Stimulated activated naive B cell treated with anti-CD40 and anti-IgM and Interleukin-4, amounts not matched to agents 10 μg/mL and 1 μg/mL and 100 μg/mL, for 72 hours (primary cell): ENCODE measurements at places on chromosomes 12 and 14.

DNA sequence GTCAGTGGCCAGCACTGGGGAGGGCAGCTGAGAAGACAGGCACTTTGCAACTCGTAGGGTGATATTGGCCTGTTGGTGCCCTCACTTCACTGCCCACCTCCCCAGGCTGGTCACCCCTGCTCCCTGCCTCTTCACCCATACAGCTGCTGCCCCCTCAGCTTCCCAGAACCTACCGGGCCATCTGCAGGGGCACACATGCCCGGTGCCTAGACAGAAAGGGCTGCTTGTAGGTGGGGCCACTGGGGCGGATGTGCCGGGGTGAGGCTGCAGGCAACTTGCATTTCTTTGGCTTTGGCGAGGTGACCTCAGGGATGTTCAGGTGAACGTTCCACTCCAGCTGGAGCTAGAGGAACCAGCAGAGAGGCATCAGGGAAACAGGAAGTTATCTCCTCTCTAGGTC is 17.2 kb downstream of the FAM186B start:
- DNase-seq, result no peak

DNA sequence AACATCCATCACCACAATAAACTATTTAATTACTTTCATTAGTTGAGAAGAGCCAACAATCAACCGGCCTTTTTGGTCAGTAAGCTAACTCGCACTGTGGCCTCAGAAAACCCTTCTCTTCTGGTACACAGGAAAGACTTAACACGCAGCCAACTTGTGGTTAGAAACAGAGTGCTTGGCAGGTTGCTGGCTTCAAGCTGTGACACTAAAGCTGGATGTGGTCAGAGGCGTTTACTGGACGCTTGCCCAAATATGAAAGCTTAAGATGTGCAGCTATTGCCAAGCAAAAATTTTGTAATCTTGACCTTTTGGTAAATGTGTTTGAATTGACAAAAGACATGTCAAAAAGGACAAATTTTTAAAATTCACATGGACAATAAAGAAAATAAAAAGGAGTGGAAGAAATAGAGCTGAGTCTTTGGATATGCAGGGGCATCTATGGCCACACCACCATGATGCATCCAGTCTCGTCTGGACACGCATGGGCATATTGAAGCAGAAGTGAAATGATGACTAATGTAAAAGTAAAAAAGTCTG is 2.6 kb upstream of the KLRK1 start:
- no peak for DNase-seq

DNA sequence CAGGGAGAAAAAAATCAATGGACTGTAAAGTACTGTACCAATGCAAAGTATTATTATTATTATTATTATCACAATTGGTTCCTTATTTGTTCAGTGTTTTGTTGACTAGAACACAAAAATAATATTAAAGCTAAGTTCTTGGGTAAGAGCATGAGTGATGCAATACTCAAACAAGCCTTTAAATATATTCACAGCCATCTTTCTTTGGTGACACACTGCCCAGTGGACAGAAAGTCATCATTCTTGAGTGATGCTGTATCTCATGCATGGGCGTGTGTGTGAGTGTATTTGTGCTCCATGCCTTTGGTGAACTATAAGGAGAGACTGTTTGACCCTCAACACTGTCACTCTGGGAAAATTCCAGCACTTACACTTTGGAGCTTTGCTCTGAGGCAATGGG is 93.6 kb downstream of the KCNK10 start:
- DNase-seq, result no peak

DNA sequence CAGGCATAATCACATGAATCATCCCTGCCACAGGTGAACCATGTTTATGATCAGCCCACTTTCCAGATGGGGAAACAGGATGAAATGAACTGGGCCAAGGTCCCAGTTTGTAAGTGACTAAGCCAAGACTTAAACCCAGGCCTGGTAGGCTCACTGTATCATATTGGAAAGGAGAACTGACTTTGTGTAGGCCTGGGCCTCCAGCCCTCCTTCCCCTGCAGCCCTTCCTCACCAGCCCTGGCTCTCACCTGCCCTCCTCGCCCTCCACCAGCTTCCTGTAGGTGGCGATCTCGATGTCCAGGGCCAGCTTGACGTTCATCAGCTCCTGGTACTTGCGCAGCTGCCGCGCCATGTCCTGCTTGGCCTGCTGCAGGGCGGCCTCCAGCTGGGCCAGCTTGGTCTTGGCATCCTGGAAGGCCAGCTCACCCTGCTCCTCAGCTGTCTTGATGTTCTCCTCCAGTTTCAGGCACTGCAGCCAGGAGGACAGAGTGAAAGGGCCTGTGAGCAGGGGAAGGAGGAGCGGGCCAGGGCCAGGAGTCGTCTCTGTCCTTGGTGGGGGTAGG is 19.8 kb downstream of the KRT80 start:
- no peak for DNase-seq

GRCh38 chr12:6766651-6767349 is 637 bp downstream of the PTMS start:
- DNase-seq, result no peak

DNA sequence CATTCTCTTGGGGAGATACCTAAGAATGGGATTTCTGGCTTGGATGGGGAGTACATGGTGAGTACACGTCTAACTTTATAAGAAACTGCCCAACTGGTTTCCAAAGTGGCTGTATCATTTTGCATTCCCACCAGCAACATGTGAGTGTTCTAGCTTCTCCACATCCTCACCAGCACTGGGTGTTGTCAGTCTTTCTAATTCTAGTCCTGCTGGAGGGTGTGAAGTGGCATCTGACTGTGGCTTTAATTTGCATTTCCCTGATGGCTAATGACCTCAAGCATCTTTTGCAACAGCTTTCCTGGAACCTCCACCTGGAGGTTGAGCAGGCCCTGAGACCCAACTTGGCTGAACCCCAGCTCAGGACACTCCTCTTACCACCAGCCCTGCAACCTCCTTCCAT is 17.8 kb downstream of the SELPLG start:
- DNase-seq, result no peak

DNA sequence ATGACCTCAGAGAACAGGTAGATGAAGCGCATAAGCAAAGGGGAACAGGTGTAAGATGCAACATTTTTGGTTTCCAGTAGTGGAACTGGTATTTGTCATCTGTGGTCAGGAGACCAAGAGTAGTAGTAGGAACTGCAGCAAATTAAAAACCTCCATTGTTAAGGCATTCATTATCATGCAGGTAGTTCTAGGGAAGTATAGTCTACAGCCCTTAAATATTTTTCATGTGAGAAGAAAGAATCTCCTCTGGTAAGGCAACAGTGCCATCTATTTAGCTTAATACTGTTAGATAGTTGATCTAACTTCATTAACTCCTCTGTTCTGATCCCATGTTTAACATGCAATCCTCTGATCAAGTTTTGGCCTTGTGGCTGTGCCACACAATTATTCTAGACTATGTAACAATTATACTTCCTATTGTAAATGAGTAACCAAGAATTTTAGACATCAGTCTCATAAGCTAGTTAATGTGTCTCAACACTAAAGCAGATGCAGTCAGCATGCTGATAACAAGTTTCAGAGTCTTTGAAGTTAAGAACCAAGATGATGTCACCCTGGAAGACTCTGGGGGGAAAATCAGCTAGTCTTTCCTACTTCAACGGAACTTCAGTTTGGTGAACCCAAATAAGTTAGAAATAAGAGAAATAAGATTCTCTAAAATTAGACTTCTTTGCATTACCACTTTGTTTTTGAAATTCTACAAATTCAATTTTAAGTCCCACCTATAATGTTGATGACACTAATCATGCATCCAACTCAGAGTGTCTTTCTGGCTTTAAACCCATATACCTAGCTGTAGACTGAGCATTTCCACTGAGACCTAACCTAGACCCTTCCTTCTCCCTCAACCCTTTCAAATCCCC is 70.9 kb downstream of the STXBP6 start:
- no peak for DNase-seq

DNA sequence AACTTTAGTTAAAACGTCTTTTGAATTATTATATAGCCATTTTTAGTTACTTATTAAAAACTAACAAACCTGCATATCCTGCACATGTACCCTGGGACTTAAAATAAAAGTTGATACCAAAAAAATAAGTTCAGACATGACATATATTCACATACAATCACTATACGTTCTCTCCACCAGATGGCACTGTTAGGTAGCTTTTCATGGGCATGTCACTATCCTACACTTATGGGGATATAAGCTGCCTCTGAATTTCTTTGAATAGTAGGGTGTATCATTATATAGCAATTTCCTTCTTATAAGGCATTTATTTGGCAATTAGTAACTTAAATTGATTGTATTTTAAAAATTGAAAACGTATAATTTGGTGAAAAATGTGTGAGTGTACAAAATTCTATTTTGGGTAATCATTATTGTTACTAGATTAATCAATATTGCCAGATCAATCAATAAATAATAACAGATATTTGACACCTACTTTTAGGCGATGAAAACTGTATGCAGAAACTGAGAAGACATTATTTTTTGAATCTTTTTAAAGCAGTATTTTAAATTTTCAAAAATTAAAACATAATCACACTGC is 31.8 kb upstream of the OR10A7 start:
- DNase-seq, result peak; percentile 36

DNA sequence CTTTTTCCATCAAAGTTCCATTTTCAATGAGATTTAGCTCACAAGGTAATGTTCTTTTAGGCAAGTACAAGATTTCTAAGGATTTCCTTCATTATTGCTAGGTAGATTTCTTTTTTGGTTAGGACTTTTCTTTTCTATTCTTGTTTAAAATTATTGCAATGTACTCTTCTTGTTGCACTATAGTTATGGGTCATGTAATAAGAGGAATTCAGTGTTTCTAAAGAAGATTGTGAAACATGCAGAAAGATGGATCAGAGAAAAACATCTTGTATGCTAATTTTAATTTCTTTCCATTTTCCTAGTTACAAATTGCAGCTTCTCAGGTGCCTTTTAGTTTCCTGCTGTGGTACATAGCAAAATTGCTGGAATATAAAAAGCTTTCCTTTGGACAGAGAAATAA is 56.1 kb downstream of the BTG1 start:
- no peak for DNase-seq

- no peak for DNase-seq
Observed at GRCh38 chr12:42421844-42422779, 96.1 kb downstream of the PPHLN1 start.

DNA sequence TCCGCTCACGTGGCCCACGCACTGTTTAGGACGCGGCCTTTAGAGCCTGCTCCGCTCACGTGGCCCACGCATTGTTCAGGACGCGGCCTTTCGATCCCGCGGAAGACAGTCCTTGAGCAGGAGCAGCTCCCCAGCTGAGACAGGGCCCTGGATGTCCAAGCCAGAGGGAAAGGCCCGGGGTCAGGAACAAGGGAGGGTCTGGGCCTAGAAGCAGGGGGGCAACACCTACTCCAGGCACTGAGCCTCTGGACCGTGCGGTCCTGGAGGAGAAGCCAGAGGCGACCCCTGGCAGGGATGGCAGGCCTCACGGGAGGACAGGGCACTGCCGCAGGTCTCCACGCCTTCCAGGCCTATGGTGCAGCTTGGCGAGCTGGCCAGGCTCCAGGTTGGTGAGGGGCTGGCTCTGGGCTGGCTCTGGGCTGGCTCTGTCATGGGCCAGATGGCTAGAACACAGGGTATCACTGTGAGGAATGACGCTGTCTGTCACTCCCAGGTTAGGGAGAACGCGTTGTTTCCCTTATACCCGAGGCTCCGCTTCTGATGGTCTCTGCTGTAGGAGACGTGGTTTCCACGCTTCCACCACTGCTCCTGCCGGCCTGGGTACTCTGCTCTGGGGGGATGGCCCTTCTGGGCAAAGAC is 341.7 kb downstream of the TMEM121 start:
- no peak for DNase-seq

DNA sequence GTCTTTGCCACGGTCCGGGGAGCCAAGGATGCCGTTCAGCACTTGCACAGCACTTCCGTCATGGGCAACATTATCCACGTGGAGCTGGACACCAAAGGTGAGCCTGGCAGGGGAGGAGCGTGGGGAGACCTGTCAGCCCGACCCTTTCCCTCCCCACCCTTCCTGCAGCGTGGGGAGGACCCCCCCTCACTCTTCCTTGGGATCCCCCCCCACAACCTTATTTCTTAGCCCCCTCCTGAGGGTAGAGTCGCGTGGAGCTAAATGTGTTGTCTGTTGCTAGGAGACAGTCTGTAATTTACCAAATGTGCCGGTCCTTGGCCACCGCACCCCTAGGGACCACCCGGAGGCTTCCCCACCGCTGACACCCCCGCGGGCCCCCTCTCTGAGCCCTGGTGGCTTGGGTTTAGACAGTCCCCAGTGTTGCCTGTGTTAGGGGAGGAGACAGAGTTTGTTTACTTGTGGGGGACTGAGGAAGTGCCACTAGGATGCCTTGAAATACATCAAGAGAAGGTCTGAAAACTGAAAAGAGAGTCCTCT is 2.3 kb downstream of the SETD1B start:
- no peak for DNase-seq

- no peak for DNase-seq
Observed at GRCh38 chr12:30989754-30990153, 63.2 kb downstream of the TSPAN11 start.

DNA sequence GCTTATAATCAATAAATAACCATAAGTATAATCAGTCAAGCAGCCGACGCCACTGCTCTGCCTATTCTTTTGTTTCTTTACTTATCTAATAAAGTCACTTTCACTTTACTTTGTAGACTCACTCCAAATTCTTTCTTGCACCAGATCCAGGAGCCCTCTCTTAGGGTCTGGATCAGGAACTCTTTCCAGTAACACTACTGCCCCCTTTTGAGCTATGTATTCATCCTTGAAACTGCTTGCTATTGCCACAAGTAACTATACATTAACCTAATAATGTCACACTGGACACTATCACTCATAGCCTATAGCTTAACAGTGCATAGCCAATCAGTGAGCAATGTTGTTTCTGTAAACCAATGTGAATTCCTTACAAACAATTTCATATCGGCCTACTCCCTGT is 2.8 kb upstream of the NID2 start:
- no peak for DNase-seq

GRCh38 chr12:2284321-2284813 is 231.6 kb downstream of the CACNA1C start:
- DNase-seq, result no peak

DNA sequence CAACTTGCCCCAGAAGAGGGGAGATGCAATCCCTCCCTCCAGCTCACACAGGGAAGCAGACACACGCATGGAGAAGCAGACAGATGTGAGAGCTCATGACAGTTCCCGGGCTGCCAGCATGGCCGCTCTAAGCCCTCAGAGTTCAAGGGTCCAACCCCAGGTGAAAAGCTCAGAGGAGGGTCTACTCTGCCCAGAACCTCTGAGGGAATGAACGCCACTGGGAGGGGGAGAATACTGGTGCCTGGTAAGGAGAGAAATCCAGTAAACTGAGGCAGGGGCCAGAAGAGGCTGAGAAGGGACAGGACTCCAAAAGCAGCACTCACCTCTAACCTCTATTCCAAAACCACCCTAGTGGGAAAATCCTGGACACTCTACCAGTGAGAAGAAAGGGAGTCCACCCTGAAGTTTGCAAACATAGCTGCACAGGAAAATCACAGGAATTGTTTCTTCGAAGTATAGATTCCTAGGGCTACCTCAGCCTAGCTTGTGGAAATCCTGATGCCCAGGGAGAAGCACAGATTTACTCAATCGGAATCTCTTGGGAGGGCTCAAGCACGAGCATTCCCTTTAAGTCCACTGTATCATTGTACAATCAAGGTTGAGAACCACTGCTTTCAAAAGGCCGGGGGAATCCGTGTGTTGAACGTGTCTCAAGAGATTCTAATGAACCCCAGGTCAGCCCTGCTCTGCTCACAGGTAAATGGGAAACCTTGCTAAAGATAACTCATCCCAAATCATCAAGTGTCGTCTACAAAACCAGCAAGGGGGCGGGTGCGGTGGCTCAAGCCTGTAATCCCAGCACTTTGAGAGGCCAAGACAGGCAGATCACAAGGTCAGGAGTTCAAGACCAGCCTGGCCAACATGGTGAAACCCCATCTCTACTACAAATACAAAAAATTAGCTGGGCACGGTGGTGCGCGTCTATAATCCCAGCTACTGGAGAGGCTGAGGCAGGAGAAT is 34.3 kb upstream of the PLEKHG6 start:
- DNase-seq, result no peak
